ENCODE measurements at places on chromosomes 12 and 14.
A peak's percentile ranks its signal among the peaks of the same experiment; 100 is the strongest.

DNA sequence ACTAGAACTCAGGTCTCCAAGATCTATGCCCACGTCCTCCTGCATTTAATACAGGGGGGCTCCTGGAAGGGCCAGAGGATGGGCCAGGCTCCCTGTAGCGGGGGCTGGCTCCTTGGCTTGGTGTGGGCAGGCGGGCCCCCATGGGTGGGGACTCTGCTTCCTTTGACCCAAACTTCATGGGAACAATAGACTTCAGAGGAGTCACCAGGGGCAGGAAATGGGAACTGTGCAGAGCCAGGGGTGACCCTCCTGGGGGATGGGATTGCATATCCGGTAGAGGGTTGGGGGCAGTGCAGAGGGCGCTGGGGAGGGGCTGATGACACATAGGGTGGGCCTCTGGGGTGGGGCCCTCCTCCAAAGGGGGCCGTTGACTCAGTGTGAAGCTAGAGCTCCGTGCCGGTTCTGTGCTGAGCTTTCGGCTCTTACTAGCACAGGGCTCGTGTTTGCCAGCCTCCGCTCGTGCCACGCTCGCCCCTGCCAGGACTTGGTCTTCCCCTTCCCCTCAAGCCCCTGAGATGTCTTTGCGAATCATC lies 4.6 kb downstream of the TEAD4 start:
- no peaks in the 10 kb centered on the region for H3K4me1 ChIP-seq
- no peaks in the 10 kb centered on the region for H3K27me3 ChIP-seq
- H3K4me3 ChIP-seq: no peak overlapping the region
- H3K27ac ChIP-seq: no peak overlapping the region

- H3K36me3 ChIP-seq: no peaks in the 10 kb centered on the region
- peaks cover 11% of the 10 kb centered on the region for H3K4me1 ChIP-seq
- no peak overlapping the region for H3K4me3 ChIP-seq
- H3K27me3 ChIP-seq: no peaks in the 10 kb centered on the region
- no peak overlapping the region for H3K27ac ChIP-seq
- DNase-seq: peak; percentile 80
Measured at GRCh38 chr12:116876151-116876869, 4.9 kb downstream of the HRK start.

GRCh38 chr14:34069854-34070582 lies 119.1 kb upstream of the EGLN3 start:
- H3K4me1 ChIP-seq: no peaks in the 10 kb centered on the region
- no peak overlapping the region for H3K4me3 ChIP-seq
- no peaks in the 10 kb centered on the region for H3K36me3 ChIP-seq
- no peak for DNase-seq
- no peaks in the 10 kb centered on the region for H3K27me3 ChIP-seq

DNA sequence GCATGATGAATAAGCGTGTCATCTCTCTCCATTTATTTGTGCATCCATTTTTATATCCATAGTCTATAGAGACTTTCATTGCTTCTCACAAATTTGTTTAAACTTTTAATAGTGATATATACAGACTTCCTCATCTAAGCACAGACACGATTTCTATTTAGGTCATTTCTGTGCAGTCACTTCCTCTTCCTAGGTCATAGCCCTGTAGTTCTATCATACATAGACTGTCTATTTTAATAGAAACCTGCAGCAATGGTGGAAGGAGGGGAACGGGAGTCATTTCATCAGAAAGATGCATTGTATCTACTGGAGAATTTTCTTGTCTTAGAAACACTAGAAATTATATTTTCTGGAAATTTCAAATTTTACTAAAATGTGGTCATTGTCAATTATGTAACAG lies 133.4 kb upstream of the FGD4 start:
- H3K27me3 ChIP-seq: no peaks in the 10 kb centered on the region
- no peaks in the 10 kb centered on the region for H3K36me3 ChIP-seq
- no peak overlapping the region for H3K27ac ChIP-seq
- H3K4me1 ChIP-seq: no peaks in the 10 kb centered on the region
- no peak for DNase-seq
- H3K4me3 ChIP-seq: no peak overlapping the region

DNA sequence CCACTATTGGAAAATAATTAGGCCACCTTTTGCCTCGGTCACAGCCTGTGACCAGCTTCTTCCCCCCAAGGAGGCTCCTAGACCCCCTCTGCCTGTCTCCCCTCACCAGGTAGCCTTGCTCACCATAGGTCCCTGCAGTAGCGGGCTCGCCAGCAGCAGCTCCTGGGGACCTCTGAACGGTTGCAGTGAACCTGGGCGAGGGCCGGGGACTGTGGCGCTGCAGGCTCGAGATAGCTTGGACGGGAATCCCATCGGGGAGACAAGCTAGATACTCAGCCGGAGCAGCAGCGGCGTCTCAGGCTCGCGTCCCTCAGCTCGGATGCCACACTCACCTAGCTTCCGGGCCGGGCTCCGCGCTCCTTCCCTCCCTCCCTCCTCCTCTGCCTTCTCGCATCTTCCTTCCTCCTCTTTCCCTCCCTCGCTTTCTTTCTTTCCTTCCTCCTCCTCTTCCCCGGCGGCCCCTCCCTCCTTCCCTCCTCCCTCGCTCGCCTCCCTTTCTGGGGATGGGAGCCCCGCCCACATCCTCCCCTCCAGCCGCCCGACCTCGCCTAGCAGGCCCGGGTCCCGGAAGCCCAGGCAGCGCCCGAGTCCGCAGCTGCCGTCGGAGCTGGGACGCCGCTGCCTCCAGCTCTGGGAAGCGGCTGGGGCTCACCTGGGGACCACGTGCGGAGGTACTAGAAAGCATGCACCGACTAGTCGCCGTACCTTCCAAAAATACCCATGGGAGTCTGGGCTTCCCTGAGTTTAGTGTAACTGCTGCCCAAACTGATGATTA lies at the start of gene BMP4:
Gene BMP4, minus strand, starts transcription at position 399 of the 775 bp plus-strand sequence. CDS start 4,603 bp downstream, outside the sequence.
- H3K36me3 ChIP-seq: no peaks in the 10 kb centered on the region
- peak within 1 kb of the TSS; percentile 54 for H3K4me3 ChIP-seq
- no peaks in the 10 kb centered on the region for H3K27me3 ChIP-seq
- peaks cover 16% of the 10 kb centered on the region for H3K4me1 ChIP-seq
- DNase-seq: peak; percentile 48
- H3K27ac ChIP-seq: no peak within 1 kb of the TSS

- H3K4me1 ChIP-seq: no peaks in the 10 kb centered on the region
- H3K27me3 ChIP-seq: no peaks in the 10 kb centered on the region
- H3K36me3 ChIP-seq: no peaks in the 10 kb centered on the region
- H3K27ac ChIP-seq: no peak overlapping the region
Measured at GRCh38 chr12:17215759-17216570, 610.0 kb upstream of the LMO3 start.

- no peaks in the 10 kb centered on the region for H3K27me3 ChIP-seq
- H3K27ac ChIP-seq: no peak overlapping the region
- DNase-seq: no peak
- no peak overlapping the region for H3K4me3 ChIP-seq
- no peaks in the 10 kb centered on the region for H3K36me3 ChIP-seq
Measured at GRCh38 chr12:7937833-7938506, 2.0 kb upstream of the SLC2A3 start.
